ENCODE measurements at places on chromosomes 3 and 15. TPM values are rescaled to one million over a fixed set of nuclear protein-coding genes. Genes with fewer than 3 reads are reported as not detected.

The KCNH8 gene
- not detected for total RNA-seq

- peak overlapping the region; percentile 26 for H3K27ac ChIP-seq
- H3K4me3 ChIP-seq = no peak overlapping the region
- DNase-seq = peak; percentile 20
Observed at GRCh38 chr15:51917493-51917892, 54.1 kb downstream of the LEO1 start.

- H3K4me1 ChIP-seq = peaks cover 59% of the 10 kb centered on the region
- H3K27me3 ChIP-seq = peaks cover 2% of the 10 kb centered on the region
- peak overlapping the region; percentile 4 for H3K27ac ChIP-seq
- no peak overlapping the region for H3K4me3 ChIP-seq
Observed at GRCh38 chr3:172102123-172102882, 62.9 kb downstream of the FNDC3B start.

DNA sequence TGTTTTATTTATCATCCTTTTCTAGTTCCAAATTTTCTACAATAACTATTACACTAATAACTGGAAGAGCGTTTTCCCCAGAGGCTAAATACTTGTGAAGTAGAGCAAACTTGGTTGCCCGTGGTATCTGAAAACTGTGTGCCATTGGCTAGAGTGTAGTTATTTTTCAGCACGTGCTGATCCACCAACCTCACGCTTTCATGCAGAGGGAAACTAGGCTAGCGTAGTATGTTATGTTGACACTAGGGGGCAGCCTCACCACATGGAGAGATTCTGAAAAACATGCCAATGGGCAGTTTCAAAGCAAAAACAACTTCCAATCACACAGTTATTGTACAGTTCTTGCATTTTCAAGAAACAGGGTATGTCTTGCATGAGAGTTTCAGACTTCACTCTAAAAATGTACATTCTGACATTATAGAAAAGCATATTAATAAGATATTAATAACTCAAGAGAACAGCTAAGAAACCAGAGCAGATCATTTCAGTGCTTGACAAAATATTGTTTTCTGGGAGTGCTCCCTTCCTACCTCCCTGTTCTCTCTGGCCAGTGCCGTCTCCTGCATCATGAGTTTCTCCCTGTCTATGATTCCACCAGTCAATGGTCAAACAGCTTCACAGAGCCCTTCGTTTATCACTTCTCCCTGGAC is 39.7 kb downstream of the SPATA12 start:
- DNase-seq = peak; percentile 67
- H3K27me3 ChIP-seq = no peaks in the 10 kb centered on the region
- H3K27ac ChIP-seq = no peak overlapping the region
- no peak overlapping the region for H3K4me3 ChIP-seq
- H3K36me3 ChIP-seq = no peaks in the 10 kb centered on the region
- H3K4me1 ChIP-seq = peaks cover 2% of the 10 kb centered on the region

DNA sequence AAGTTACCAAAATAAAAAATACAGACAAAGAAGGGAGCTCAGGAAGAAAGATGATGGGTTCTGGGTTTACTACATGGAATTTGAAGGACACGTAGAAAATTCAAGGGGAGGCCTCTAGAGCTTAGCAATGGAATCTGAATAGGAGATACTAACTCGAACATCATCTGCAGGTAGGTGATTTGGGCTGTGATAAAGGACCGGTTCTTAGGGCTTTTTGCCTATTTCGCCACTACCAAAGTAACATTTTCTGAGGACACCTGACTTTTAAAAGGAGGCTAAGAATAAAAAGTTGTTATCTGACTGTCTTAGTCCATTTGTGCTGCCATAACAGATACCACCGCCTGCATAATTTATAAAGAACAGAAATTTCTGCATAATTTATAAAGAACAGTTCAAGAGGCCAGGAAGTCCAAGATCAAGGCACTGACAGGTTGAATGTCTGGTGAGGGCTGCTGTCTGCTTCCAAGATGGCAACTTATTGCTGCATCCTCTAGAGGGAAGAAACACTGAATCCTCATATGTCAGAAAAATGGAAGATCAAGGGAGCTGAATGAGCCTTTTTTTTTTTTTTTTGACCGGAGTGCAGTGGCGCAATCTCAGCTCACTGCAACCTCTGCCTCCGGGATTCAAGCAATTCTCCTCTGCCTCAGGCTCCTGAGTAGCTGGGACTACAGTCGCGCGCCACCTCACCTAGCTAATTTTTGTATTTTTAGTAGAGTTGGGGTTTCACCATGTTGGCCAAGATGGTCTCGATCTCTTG is 67.9 kb upstream of the UBE2E2 start:
- H3K27ac ChIP-seq = no peak overlapping the region
- no peak for DNase-seq
- no peaks in the 10 kb centered on the region for H3K4me1 ChIP-seq
- H3K36me3 ChIP-seq = no peaks in the 10 kb centered on the region
- H3K27me3 ChIP-seq = no peaks in the 10 kb centered on the region

DNA sequence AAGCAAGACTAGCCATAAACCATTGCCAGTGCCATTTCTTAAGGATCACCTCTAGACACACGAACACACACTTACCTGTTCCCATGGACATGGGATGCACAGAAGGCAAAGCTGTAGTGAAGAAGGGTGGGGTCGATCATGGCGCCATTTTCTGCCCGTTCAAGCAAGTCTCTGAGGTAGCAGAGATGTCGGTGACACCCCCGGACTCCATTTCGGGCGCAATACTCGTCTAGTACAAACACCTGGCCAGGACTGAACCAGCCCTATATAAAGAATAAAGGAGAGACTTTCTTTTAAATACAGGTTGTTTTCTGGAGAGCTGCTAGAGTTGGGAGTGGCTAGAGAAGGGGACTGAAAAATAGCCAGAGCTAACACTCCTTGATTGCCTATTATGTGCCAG is 159.4 kb upstream of the FEZF2 start:
- no peak overlapping the region for H3K27ac ChIP-seq
- H3K4me3 ChIP-seq = no peak overlapping the region
- no peaks in the 10 kb centered on the region for H3K36me3 ChIP-seq
- no peak for DNase-seq

The RABL3 gene
- total RNA-seq = 24.7 TPM

DNA sequence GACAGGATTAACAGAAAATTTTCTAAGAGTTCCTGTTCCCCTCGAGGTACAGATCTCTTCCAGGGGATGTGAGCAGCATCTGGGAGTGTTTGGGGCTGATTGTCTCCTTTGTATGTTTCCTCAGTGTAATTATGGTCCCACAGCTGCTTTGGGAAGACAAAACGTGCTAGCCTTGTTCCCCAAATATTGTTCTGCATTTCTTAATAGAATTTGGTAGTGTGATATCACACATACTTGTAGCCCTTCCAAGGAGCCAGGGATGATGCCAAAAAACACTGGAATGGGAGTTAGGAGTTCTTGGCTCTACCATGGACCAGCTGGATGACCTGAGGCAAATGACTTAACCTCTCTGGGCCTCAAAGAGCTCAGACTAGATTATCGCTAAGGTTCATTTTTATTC is 19.0 kb upstream of the AGBL1 start:
- no peaks in the 10 kb centered on the region for H3K36me3 ChIP-seq
- H3K4me1 ChIP-seq = no peaks in the 10 kb centered on the region
- no peak for DNase-seq

The KNG1 gene
- not detected for total RNA-seq

The MESP1 gene
- 3.2 TPM for total RNA-seq

- no peaks in the 10 kb centered on the region for H3K4me1 ChIP-seq
- H3K27me3 ChIP-seq = peaks cover 13% of the 10 kb centered on the region
- H3K27ac ChIP-seq = no peak overlapping the region
- DNase-seq = no peak
Observed at GRCh38 chr15:88334436-88334835, 77.9 kb upstream of the NTRK3 start.

- peaks cover 22% of the 10 kb centered on the region for H3K27me3 ChIP-seq
- H3K36me3 ChIP-seq = no peaks in the 10 kb centered on the region
- H3K4me1 ChIP-seq = peaks cover 2% of the 10 kb centered on the region
Observed at GRCh38 chr3:138406606-138407005, 27.8 kb upstream of the ESYT3 start.

The ATP2B2 gene
- not detected for total RNA-seq

DNA sequence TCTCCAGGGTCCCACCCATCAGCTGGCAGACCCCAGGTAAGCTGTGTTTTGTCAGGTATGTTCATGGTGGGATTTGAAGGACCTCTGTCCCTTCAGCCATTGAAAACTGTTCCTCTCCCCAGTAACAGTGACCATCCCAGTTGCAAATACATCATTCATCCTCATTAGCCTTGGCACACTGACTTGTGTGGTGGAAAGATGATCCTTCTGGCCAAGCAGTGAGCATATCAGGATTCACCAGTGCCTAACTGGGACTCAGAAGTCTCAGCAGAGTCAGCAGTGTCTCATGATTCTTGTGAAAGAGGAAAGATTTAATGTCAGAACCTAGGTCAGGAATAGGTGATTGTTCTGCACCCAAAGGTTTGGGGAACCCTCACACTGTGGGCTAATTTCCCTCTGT is 90.2 kb downstream of the DNAJB8 start:
- H3K4me1 ChIP-seq = peaks cover 5% of the 10 kb centered on the region
- no peaks in the 10 kb centered on the region for H3K27me3 ChIP-seq
- no peaks in the 10 kb centered on the region for H3K36me3 ChIP-seq
- DNase-seq = no peak
- H3K4me3 ChIP-seq = no peak overlapping the region

DNA sequence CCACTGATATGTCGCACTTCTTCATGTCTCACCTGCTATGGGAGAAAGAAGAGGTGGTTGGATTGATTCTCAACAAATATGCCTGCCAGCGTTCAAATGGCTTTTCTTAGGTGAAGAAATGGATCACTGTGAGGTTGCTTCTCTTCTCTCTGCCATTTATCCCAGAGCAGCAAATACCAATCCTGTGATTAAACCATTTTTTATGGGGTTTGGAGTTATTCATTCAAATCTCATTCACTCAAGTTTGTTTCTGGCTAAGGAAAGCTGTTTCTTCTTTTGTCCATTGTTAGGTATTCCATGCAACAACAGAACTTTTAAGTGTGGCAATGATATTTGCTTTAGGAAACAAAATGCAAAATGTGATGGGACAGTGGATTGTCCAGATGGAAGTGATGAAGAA is 12.2 kb upstream of the C3orf52 start:
- H3K36me3 ChIP-seq = peaks cover 20% of the 10 kb centered on the region
- no peak overlapping the region for H3K4me3 ChIP-seq
- no peak overlapping the region for H3K27ac ChIP-seq
- no peak for DNase-seq
- peaks cover 5% of the 10 kb centered on the region for H3K27me3 ChIP-seq
- H3K4me1 ChIP-seq = peaks cover 46% of the 10 kb centered on the region

DNA sequence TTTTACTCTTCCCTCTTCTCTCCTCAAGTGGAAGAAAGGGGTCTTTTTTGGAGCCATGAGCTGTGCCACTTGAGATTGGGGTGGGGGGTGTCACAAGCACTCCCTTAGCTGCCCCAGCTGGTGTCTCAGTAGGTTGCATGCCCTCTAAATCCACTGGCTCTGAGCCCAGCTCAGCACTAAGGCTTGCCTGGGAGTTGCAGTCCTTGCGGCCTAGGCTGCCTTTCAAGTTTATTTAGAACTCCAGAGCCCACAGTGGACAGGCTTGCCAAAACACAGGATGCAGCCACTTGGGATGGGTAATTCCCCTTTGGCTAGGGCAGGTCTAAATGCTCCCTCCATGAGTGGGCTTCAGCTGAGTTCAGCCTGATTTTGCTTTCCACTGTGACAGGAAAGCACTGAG is 24.7 kb downstream of the C3orf20 start:
- DNase-seq = no peak
- H3K4me3 ChIP-seq = no peak overlapping the region
- no peaks in the 10 kb centered on the region for H3K36me3 ChIP-seq
- H3K27ac ChIP-seq = no peak overlapping the region

The AADAC gene
- not detected for total RNA-seq

- H3K27ac ChIP-seq = no peak overlapping the region
- peaks cover 11% of the 10 kb centered on the region for H3K27me3 ChIP-seq
Observed at GRCh38 chr3:38026856-38027255, 2.6 kb downstream of the PLCD1 start.

DNA sequence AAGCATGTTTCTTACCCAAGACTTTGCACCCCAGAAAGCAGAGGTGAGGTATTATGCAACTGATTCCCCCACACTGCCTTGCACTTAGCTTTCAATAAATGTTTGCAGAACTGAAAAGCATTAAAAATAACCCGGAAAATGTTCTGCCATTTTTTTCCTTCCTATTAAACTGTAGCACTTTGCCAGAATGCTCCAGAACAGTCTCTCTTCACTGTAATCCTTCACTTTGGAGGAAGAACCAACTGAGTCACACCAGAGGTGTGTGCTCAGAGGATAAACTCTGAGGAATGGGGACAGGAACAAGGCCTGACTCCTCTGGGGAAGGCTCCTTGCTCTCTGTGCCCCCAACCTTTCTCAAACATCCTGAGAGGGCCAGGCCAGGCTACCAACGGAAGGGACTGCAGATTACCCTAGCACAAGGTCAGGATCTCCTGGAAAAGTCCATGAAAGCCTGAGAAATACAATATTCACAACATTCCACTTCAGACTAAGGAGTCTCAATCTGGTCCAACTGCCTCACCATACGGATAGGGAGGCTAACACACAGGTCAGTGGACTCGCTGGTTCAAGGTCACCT is 19.0 kb downstream of the ANP32A start:
- H3K4me3 ChIP-seq = no peak overlapping the region
- H3K4me1 ChIP-seq = peaks cover 61% of the 10 kb centered on the region
- peaks cover 16% of the 10 kb centered on the region for H3K36me3 ChIP-seq
- H3K27me3 ChIP-seq = no peaks in the 10 kb centered on the region
- no peak overlapping the region for H3K27ac ChIP-seq
